HEK293T (cell line): ENCODE measurements at places on chromosomes 11 and 22.

DNA sequence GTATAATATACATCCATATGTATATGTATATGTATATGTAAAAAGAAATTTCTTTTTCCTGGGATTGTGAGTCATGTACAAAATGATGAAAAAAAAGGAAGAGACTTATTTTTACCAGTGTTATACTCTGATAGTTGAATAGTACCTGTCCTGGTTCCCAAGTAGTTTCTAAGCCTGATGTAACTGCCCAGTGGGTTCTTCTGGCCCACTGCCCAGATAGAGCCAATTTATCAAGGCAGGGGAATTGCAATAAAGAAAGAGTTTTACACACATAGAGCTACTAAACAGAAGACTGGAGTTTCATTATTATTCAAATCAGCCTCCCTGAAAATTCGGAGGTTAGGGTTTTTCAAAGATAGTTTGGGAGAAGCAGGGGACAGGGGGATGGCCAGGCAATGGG lies 29.1 kb upstream of the NARS2 start:
- no peak for DNase-seq

GRCh38 chr11:2886191-2886894 lies 768 bp upstream of the CDKN1C start:
- no peak for DNase-seq

- DNase-seq = no peak
Observed at GRCh38 chr11:60777106-60777505, 8.0 kb upstream of the MS4A10 start.

- no peak for DNase-seq
Observed at GRCh38 chr22:26399289-26399688, 29.8 kb upstream of the ASPHD2 start.

- no peak for DNase-seq
Observed at GRCh38 chr22:25170426-25170980, 29.2 kb upstream of the CRYBB3 start.

DNA sequence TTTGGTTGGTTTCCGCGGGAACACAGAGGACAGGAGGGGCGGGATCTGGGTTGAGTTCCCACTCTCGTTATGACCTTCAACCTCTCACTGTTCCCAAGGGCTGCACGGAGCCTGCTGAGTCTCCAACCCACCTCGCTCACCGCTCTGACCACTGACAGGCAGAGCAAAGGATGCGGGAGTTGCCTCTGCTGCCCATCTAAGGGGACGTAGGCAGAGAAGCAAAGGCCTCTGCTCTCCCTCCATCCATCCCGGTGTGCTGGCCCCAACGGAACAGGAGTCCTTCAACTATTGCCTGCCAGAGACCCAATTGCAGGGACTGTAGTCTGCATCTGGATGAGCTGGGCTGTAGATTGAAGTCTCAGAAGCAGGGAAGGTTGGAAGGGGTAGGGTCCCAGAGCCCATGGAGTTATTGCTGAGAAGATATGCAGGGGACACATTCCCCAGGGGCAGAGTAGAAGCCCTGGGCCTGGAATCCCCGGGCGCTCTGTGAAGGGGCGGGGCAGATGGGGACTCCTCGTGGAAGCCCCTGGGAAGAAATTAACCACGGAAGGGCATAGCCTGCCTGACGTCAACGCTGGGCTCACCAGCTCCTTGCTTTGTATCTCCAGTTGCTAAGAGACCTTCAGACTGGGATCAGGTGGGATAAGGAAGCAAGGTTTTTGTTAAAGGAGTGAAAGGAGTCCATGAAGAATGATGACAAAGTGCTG lies 12.7 kb upstream of the FXYD2 start:
- no peak for DNase-seq

DNA sequence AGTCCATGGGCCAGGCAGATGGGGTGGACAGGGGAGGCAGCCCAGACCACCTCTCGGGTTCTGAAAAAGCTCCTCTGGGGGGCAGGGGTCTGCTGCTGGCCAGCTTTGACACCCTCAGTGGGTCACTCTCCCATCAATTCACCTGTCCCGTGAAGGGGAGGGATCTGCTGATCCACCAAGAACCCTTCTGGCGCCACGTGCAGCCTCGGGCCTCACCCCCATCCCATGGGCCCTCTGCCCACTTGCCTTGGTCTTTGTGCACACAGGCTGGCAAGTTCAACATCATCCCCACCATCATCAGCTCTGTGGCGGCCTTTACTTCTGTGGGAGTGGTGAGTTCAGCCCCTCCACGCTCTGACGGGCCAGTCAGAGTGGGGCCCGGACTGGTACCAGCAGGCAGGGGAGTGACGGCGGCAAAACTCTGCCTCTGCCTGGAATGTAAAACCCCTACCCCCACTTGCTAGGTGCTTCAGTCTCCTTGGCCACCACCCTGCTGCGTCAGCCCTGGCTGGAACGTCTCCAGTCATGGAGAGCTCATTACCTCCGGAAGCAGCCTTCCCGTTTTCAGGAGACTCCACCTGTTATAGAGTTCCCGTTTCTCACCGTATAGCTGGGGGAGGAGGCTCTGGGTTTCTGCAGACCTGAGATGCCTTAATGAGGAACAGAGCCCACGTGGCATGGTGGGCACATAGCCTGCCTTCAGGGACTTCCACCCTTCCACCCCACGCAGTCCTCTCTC lies 12.7 kb downstream of the PRG3 start:
- DNase-seq = no peak

DNA sequence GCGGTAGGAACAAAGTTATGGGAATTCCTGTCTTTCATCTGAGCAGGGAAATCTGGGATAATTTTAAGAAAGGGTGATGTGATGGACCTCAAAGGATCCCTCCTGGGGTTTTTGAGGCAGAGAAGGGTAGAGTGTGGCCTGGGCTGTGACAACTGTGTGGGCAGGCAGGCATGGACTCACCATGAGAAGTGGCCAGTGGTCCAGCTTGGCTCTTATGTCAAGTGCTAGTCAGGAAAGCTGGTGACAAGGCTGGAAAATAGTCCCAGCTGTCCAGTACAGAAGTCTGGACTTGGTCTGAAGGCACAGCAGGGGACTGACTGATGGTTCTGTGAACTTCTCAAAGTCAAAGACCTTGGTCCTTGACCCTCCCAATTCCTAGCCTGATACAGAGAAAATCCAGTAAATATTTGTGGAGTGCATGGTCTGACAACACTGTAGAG lies 1.7 kb downstream of the PPFIBP2 start:
- no peak for DNase-seq

- DNase-seq = peak; percentile 55
Observed at GRCh38 chr11:73478737-73479347, 102.6 kb downstream of the RELT start.

GRCh38 chr22:20862540-20862939 lies 3.7 kb downstream of the SNAP29 start:
- no peak for DNase-seq

DNA sequence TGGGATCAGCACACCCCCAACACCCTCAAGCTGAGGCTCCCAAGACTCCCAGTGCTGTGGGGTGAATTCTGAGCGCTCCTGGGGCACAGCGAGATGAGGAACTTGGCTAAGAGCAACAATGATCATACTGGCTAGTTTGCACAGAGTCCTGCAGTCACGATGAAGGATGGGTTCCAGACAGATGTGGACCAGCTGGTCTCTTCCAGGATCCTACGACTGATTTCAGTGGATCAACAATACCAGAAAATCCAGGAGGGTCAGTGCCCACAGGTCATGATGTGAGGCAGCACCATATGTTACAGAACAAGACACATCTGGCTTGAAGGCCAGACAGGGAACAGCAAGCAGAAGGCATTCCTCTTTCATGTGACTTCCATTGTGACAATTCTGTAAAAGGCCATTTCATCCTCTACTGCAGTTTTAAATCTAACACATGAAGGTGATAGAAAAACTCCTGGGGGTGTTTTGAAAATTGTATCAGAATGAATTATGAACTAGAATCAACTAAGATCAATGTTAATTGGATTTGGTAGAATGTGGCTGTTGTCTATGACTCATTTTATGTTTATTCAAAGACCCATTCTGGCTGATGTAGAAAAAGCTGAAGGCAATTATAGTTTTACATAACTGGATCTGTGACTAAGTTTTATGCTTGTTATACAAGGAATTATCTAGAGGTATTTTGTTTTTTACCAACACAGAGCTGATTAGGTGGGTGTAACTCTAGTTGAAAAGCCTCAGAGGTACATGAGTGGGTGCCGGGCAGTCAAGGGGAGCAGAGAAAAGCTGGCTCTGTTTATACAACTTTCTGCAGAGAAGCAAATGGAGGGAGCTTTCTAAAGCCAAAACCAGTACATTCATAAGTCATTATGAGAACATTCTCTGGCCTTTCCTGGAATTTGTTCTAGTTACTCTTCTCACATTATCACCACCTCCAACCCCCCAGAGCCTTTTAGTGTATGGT lies 29.1 kb downstream of the OR52K1 start:
- no peak for DNase-seq

- DNase-seq = no peak
Observed at GRCh38 chr22:44632541-44633396, 69.2 kb upstream of the PRR5 start.

DNA sequence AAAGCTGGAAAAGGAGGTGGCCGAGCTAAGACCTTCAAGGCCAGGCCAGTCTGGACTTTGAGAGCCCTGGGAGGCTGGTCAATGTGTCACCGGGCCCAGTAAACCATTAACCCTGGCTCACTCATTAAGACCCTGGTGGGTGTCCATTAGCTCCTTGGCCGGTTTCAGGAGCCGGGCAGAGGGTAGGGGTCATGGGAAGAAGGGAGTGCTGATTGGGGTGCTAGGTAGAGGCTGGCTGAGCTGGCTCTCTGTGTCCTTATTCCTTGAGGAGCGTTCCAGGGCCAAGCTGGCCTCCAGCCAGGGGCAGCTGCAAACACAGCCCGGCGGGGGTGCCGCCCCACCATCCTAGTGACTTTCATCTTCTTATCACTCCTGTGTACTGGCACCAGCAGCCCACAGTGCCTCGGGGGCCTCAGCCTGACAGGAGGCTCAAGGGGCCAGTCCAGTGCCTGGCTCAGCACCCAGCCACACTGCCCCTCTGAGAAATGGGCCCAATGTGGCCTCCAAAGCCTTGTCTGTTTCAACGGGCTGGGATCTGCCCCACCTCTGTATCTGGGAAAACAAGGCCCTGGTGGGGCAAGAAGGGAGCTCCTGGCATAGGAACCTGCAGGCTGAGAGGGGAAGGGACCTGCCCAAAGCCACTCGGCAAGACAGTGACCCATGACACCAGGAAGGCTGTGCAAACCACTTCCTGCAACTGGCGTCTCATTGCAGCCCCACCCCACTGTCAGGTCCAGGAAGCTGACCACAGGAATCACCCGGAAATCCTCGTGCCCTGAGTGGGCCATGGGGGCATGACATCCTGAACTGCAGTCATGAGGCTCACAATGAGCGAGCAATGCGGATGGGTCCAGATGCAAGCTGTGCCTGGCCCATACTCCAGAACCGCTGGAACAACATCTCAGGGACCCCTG lies 15.1 kb upstream of the RGL4 start:
- no peak for DNase-seq

GRCh38 chr11:13224324-13224723 lies 53.3 kb upstream of the BMAL1 start:
- no peak for DNase-seq

DNA sequence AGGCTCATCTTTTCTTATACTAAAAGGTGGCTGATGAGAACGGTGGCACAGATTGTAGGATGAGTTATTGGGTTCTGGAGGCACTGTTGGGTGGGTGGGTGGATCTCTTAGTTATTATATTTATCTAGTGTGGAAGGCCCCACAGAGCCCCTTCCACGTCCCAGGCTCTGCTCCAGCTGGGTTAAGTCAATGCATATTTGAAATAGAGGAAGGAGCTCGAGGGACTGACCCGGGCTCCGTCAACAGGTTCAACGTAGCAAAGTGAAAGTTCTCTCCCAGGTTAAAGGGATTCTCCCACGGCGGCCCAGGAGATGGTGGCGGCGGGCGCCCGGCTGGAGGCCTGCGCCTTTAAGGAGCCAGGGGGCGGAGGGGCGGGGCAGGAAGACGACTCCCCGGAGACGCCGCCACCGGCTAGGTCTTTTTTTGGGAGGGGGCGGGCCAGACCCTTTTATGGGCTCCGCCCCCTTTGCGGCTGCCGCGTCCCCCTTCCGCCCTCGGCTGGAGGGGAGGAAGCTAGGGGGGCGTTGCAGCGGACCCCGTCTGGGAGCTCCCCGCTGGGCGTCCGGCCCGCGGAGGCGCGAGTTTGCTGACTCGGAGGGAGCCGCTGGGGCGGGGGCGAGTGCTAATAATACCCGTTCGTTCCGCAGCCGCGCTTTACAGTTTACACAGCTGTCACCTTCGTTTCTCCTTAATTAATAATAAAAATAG lies 1.5 kb upstream of the INPPL1 start:
- DNase-seq = peak; percentile 88

GRCh38 chr22:25402501-25403283 lies 161.8 kb upstream of the GRK3 start:
- DNase-seq = no peak

- DNase-seq = no peak
Observed at GRCh38 chr22:34878171-34878570, 187.8 kb upstream of the ISX start.

- DNase-seq = no peak
Observed at GRCh38 chr11:65435411-65435931, 12.9 kb downstream of the NEAT1 start.

DNA sequence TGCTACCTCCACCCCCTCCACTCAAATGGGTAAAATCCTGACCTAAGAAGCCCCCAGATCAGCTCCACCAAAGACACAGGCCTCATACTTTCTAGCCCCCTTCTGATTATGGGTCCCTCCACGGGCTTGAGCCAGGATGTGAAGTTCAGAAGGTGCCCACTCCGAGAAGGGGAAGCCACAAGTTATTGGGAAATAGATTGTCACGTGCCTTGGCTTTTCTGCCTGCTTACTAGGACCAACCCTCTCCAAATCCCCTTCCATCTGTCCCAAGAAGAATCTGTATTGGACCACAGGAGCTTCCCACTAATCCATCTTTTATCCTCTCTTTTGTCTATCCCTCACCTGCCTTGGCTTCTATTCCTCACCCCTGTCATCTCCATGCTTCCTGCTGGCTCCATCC lies 3.0 kb upstream of the NRGN start:
- DNase-seq = no peak

DNA sequence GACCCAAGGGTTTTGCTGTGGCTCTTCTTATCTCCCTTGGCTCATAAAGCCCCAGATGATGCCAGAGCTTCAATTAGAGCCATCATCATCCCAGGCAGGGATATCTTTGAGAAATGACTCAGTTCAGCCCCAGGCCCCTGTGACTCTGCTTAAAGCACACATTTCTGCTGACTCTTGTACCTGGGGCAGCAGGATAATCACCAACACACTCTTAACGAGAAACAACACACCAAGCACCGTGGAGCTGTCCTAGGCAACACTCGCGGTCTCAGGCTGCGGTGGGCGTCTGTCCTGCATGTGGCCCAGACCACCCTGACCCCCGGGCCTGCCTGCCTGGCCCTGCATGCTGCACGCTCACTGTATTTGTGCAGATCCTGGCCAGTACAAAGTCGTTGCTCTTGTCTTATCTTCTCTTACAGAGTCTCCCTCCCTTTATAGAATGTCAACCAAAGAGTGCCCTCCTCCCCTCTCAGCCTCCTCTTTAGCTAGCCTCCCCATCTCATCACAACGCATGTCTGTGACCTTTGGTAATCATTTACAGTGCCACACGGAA lies 114.2 kb upstream of the PARVA start:
- no peak for DNase-seq

GRCh38 chr22:24400034-24400725 lies 27.2 kb upstream of the ADORA2A start:
- no peak for DNase-seq

GRCh38 chr22:37618674-37619073 lies 10.0 kb downstream of the GGA1 start:
- no peak for DNase-seq
